ENCODE measurements at places on chromosomes 7 and 10.
A peak's percentile ranks its signal among the peaks of the same experiment; 100 is the strongest.

DNA sequence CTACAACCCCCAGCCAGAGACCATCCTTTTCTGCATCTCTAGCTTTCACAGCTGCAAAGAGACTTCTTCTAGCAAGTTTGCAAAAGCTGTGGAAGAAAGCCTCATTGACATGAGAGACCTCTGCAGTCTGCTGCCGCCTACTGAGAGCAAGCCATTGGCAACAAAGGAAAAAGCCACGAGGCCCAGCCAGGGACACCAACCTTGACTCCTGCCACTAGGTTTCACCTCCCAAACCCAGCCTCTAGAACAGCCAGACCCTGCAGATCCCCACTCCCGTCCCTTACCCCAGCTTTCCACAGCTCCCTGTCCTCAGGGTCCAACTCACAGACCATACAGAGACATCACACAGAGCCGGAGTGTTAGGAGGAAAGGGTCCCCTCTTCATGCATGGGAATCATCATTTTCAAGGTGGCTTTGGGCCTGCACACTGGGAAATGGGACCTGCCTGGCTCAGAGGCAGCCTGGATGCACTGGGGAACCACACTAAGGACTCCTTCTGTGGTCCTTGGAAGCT, 14.6 kb upstream of the C10orf53 start:
- DNase-seq: no peak

GRCh38 chr7:101410743-101411507, 48.2 kb downstream of the COL26A1 start:
- DNase-seq: peak; percentile 40

GRCh38 chr7:151079199-151079910, 1.3 kb downstream of the FASTK start:
- no peak for DNase-seq

GRCh38 chr7:141304291-141304690, 230.4 kb downstream of the TMEM178B start:
- no peak for DNase-seq

GRCh38 chr7:9264395-9264794, 831.0 kb downstream of the NXPH1 start:
- no peak for DNase-seq

- no peak for DNase-seq
Measured at GRCh38 chr10:78703593-78703992, 365.2 kb upstream of the ZMIZ1 start.

- no peak for DNase-seq
Measured at GRCh38 chr7:7151285-7151684, 31.1 kb upstream of the C1GALT1 start.

- DNase-seq: peak; percentile 48
Measured at GRCh38 chr10:3239066-3239919, 66.7 kb upstream of the PITRM1 start.

Data from suppressor macrophage treated with lipopolysaccharide for 1 hour (primary cell).